Effector CD4-positive, alpha-beta T cell (primary cell): ENCODE measurements at places on chromosomes 11 and 22.

- no peak for DNase-seq
These were observed 29.6 kb downstream of the MARK2 start for GRCh38 chr11:63868399-63869064.

DNA sequence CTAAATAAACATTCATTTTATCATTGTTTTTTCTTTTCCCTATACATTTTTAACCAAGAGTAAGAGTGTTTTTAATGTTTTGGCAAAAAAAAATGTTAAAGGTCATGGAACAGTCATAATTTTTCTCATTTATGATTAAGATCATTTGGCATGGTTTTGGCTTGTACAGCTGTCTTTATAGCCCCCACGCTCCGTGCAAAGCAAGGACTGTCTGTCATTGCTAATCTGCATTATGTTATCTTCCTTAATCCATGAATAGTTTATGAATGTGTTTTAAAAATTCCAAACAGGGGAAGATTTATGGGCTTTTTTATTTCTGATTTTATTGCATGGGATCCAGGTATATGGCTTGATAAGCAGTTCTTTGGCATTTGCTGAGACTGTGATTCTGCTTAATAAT, 28.1 kb downstream of the PGM2L1 start:
- no peak for DNase-seq

DNA sequence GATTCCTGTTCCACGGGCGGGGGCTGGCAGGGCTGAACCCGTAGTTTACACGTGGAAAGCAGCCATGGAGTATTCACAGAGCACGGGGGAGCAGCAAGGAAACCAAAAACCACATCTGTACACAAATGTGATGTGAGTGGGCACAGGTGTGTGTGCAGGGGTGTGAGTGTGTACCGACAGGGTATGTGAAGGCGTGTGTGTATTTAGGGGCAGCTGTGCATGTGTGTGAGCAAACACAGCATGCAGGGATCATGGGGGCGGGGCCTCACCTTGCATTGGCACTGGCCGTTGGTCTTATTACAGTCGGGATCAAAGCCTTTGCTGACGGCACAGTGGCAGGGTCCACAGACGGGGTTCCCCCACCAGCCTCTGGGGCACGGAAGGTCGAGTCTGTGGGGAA, 58.4 kb downstream of the TRMU start:
- DNase-seq, result no peak

- no peak for DNase-seq
These were observed 61.0 kb downstream of the ISX start for GRCh38 chr22:35126993-35127392.

DNA sequence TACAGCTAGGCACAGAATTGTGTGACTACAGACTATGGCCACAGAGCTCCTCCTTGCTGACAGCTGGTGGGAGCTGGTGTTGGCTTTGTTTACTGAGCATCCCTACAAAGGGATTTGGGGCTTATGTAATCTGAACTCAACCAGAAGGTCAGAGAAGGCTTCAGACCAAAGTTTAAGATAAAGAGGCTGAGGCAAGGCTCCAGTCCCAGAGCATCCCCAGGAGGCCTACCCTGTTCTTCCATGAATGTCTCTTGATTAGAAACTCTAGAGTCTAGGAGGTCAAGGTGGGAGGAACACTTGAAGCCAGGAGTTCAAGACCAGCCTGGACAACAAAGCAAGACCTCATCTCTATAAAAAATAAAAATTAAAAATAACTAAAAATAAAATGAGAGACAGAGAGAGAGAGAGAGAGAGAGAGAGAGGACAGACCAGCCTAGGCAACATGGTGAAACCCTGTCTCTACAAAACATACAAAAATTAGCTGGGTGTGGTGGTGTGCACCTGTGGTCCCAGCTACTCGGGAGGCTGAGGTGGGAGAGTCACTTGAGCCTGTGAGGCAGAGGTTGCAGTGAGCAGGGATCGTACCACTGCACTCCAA, 125.5 kb upstream of the SERPIND1 start:
- no peak for DNase-seq

GRCh38 chr11:111814106-111814505, 47.9 kb upstream of the PPP2R1B start:
- no peak for DNase-seq

DNA sequence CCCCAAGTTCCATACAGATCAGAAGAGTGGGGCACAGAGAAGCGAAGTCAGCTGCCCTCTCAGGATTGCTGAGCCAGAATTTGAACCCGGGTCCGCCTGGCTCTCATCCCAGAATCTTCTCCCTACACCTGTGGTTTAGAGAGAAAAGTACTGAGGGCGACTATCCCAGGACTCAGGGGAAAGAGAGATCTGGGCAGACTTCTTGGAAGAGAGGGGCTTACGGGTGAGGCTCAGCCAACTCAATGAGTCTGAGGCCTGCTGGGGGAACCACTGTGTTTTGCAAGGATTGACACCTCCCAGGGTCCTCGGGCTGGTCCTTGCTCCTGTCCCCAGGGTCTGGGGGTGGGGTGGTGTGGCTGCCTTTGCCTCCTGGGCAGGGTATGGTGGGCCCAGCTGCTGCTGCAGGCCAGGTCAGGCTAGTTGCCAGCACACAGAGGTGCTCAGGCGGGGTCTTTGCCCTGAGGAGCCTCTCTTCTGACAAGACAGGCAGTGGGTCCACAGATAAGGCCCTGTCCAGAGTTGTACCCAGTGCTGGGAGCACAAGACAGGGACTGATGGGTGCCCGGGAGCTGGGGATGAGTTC, 1.2 kb downstream of the CAPN5 start:
- DNase-seq, result no peak

GRCh38 chr11:32385998-32386397, 49.3 kb downstream of the WT1 start:
- DNase-seq, result no peak

GRCh38 chr11:74691755-74692154, 39.5 kb downstream of the CHRDL2 start:
- no peak for DNase-seq

GRCh38 chr11:31720225-31720624, 90.9 kb downstream of the PAX6 start:
- DNase-seq, result no peak

- DNase-seq, result no peak
These were observed 48.3 kb upstream of the JAM3 start for GRCh38 chr11:134020598-134020997.

- DNase-seq, result no peak
These were observed 340.4 kb downstream of the SOX6 start for GRCh38 chr11:16015741-16016467.

GRCh38 chr22:31238057-31238456, 26.0 kb downstream of the LIMK2 start:
- DNase-seq, result no peak

GRCh38 chr11:123253911-123254310, 58.9 kb upstream of the CLMP start:
- DNase-seq, result no peak

DNA sequence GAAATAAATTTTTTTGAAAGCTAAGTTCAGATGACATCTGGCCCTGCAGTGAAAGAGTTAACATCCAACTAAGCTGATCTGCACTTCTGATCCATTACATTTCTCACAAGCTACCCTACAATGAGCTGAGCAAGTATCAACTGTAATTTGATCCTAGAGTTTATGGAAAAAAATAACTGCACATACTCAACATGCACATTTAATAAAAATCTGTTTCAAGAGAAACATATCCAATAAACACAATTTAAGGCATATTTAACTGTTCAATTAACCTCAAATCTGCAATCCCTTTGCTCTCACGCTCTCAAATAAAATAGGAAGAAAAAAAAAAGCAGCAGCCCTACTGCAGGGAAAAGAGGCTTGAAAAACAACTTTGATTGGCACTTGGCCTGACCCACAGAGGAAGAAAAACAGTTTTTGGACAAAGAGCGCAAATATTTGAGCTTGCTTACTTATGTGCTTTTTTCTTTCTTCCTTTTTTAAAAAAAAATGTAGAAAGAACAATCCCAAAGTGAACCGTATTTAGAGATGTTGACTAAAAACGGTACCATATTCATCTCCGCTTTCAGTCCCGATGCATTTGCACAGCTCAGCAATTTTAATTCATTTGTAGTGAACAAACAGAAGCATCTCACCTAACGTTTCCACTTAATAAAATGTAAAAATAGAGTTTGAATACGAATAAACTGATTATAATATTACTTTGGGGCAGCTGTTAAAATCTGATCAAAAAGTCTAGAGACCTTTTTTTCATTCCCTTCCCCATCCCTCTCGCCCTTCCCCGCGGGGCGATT, 1.6 kb downstream of the SESN3 start:
- DNase-seq, result no peak

DNA sequence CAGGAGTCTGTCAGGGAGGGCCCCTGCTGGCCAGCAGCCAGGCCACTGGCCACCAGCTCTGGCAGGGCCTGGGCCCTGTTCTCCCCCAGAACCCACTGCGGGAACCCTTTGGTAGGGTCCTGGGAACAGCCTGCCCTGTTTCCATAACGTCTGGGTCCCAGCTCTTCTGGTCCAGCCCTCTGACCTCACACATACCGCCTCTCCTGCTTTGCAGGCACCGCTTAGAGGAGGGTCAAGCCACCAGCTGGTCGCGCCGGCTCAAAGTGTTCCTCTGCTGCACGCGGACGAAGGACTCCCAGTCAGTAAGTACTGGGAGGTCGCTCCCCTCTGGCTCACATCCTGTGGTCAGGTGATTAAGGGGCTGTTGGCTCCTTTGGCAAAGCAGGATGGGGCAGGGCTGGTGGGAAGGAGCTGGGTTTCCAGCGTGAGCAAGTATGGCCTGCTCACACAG, 26.6 kb upstream of the MYRF start:
- no peak for DNase-seq

- no peak for DNase-seq
These were observed 51.0 kb downstream of the GALNT18 start for GRCh38 chr11:11570823-11571222.

- DNase-seq, result no peak
These were observed 12.0 kb downstream of the OR5B21 start for GRCh38 chr11:58495906-58496305.

GRCh38 chr11:119355091-119355843, 8.8 kb upstream of the MFRP start:
- no peak for DNase-seq

GRCh38 chr11:39365809-39366436, 2093.5 kb downstream of the LRRC4C start:
- no peak for DNase-seq

DNA sequence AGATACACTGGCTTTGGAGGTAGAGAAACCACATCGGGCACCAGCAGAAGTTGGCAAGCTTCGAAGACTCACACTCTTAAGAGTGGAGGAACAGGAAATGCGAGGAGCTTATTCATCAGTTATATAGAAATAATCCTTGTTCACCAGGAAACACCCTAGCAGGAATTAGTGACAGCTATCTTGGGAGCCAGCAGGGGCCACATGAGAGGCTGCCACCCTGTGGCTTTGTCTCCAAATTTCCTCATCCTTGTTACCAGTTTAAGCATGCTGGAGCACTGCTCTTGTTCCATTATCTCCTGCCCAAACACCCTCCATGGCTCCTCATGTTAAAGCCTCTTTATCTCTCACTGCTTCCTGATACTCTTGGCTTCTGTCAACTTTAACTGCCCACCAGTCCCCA, 131.0 kb downstream of the PLEKHA7 start:
- no peak for DNase-seq

GRCh38 chr11:80167766-80168165, 726.9 kb upstream of the TENM4 start:
- DNase-seq, result no peak

GRCh38 chr11:128497061-128497775, 90.1 kb downstream of the ETS1 start:
- DNase-seq, result no peak

DNA sequence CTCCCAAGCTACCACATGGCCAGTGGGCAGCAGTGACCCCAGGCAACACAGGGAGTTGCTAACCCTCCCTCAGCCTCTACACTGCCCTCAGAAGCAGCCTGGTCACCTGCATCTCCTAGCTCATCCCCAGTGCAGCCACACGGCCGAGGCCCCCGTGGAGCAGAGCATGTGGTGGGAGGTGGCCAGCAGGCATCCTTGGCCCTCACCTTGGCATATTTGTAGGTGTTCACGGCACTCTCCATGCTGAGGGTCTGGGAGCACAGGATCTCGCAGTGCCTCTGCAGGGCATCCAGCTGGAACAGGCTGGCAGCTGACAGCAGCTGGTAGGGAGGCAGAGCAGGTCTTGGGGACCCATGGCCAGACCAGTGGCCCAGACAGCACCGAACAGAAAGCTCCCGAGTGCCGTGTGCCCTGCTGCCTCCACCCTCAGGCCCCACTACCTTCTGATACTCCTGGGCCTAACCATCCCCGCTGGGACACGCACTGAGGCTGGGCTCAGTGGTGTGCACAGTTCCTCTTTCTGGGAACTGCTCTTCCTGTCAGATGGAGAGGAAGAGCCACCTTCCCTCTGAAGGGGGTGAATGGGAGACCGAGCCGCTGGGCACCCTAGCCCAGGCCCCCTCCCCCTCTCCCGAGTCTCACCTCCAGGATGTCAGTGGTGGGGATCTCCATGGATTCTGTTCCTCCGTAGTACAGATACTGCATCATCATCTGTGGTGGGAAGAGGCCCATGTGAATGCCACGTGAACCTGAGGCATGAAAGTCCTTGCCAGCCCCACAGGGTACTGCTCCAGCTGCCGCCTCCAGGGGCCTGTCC, 48.8 kb downstream of the NAT10 start:
- DNase-seq, result no peak
